LHCN-M2 (cell line): ENCODE measurements at places on chromosomes 3 and 15.

DNA sequence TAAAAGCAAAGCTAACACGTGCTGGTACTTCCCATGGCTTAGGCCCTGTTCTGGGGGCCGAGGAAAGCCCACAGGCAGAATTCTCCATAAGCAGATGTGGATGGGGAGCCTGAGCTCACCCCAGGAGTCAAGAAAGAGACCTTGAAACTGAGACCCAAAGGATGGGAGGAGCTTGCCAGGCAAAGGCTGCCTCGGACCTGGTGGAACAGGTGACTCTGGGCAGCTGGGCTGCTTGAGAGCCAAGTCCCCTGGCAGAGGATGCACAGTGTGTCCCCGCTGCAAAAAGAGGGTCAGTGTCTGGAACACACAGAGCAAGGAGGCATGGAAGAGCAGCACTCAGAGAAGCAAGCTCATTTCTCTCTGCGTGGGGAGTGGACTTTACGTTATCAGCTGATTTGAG, 528.7 kb downstream of the GABRG3 start:
- DNase-seq, result no peak

- no peak for DNase-seq
Measured at GRCh38 chr3:167106456-167106855, 273.6 kb downstream of the ZBBX start.

- no peak for DNase-seq
Measured at GRCh38 chr3:32960404-32961170, 9.1 kb downstream of the CCR4 start.

DNA sequence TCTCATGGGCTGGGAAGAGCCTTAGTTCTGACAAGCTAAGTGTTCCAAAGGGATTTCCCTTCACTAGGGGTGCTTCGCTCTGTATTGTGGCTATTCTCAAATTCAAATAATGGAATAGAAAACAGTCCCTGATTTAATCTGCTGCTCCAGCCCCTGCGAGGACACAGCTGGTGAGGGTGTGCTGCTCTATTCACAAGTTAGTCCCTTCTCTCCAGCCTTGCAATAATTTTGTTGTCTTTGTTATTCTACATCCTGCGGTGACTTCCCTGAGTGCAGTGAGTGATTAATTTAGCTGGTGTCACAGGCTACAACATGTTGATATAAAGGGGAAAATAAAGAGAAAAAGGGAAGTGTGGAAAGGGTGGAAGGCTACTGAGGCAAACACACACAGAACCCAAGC, 180.5 kb upstream of the VEPH1 start:
- no peak for DNase-seq

GRCh38 chr15:56371495-56372147, 6.4 kb downstream of the TEX9 start:
- no peak for DNase-seq

DNA sequence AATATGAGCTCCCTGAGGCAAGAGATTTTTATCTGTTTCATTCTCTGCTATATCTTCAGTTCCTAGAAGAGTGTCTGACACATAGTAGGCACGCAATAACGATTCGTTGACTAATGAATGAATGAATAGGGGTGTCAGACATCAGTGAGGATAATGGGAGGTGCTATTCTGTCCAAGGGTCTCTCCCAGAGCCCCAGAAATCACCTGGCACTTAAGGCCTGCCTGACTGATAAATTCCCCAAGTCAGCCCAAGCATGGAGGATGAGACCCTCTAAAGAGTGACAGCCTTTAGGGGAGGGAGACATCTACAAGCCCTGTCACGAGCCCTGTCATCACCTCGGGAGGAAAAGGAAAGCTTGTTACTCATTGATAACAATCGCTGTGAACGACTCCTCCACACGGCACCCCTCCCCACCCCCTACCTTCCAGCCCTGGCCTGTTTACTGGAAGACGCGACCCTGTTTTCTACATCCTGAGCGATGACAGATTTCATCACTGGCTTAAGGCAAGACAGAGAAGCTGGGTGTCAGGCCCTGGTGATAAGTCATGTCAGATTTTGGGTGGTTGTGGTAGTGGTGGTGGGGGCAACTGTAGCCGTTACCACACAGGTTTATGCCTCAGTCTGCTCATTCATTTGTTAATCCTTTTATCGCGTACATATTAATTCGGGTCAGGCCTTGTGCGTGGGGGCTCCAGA, 23.1 kb downstream of the BHLHE40 start:
- no peak for DNase-seq

- peak; percentile 61 for DNase-seq
Measured at GRCh38 chr3:140863580-140864009, 78.0 kb upstream of the SLC25A36 start.

DNA sequence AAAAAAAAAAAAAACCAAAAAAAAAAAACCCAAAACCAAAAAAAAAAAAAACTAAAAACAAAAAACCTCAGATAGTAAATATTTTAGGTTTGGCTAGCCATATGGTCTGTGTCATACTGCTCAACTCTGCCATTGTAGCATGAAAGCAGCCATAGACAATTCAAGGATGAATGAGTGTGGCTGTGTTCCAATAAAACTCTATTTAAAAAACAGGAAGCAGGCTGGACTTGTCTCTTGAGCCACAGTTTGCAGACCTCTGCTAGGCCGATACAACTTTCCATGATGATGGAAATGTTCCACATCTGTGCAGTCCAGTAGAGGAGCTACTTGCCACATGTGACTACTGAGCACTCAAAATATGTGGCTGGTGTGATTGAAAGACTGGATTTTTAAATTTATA, 11.1 kb downstream of the EFCAB12 start:
- DNase-seq, result no peak

GRCh38 chr3:70757658-70758057, 445.2 kb upstream of the MDFIC2 start:
- DNase-seq, result no peak

DNA sequence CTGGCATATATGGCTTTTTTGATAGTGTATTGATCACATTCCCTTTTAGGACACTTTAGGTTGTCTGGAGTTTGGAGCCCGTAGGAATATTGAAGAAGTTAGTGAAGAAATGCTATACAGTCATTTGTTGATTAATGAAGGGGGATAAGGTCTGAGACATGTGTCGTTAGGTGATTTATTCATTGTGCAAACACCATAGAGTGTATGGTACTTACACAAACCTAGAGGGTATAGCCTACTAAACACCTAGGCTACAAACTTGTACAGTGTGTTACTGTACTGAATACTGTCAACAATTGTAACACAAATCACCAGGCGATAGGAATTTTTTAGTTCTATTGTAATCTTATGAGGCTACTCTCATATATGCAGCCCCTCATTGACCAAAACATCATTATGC, 3.3 kb downstream of the TPM1 start:
- DNase-seq, result no peak

DNA sequence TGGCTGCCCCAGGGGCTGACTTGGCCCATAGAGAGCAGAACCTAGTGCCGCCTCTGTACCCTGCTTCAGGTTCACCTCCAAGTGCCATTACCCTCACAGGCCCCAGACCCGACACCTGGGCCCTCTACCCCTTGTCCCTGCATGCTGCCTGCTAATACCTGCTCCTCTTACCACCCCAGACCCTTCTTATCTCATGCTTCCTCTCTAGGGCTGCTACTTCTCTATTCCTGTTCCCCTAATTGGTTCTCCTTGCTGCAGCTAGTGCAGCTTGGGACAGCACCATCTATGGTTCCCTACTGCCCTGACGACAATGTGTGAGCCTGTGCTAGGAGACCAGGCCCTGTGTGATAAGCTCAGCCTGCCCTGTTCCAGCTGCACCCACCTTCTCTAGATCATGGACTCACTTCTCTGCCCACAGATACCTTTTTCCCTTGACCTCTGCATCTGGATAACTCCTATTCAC, 15.3 kb downstream of the HDAC11 start:
- DNase-seq, result no peak
